ENCODE measurements at places on chromosomes 4 and X.

- DNase-seq = no peak
Observed at GRCh38 chrX:38409289-38409688, 56.9 kb downstream of the OTC start.

GRCh38 chrX:73262991-73263390, 48.3 kb upstream of the NAP1L2 start:
- no peak for DNase-seq

DNA sequence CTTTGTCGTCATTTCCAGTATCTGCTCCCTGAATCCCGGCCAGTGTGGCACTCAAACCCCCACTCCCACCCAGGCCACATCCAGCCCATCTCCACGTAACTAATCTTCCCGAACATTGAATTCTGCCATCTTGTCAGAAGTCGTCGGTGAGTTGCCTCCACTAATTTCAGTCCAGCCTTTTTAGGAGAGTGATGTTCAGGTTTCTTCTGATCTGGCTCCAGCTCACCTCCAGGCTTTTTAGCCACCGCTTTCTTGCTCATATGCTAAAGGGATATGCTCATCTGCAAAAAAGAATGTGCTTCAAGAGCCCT, 1.3 kb downstream of the TMEM165 start:
- no peak for DNase-seq

GRCh38 chr4:24024157-24024556, 134.3 kb upstream of the PPARGC1A start:
- DNase-seq = no peak

- no peak for DNase-seq
Observed at GRCh38 chr4:96983830-96984229, 1143.9 kb downstream of the PDHA2 start.

DNA sequence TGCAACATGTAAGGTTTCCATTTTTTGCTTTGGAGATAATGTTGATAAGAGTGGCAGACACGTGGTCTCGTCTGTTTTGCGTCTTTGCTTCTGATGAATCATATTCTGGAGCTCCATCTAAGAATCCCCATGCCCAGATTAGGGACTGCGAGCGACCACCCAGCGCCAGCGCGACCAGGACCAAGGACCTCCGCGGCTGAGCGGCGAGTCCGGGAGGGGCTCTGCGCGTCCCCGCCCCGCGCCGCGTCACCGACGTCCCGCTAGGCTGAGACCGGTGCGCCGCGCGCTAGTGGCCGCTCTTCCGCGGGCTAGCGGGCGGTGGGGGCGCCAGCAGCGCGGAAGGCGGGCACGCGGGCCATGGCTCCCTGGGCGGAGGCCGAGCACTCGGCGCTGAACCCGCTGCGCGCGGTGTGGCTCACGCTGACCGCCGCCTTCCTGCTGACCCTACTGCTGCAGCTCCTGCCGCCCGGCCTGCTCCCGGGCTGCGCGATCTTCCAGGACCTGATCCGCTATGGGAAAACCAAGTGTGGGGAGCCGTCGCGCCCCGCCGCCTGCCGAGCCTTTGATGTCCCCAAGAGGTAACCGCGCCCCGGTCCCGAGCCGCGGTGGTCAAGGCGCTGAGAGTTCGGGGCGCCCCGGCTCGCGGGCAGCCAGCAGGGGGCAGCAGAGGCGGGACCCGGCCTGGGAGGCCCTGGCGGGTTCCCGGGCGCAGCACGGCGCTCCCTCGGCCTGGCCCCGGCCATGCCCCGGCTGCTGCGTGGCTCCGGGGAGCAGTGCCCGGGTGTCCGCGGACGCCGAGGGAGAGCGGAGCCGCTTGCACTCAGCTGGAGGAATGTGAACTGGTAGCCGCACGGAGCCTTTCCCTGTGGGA, at the start of gene SRD5A3:
Gene SRD5A3, plus strand, starts transcription at position 263 of the 871 bp plus-strand sequence. Its CDS starts 95 bp downstream, at position 358.
- peak; percentile 58 for DNase-seq

DNA sequence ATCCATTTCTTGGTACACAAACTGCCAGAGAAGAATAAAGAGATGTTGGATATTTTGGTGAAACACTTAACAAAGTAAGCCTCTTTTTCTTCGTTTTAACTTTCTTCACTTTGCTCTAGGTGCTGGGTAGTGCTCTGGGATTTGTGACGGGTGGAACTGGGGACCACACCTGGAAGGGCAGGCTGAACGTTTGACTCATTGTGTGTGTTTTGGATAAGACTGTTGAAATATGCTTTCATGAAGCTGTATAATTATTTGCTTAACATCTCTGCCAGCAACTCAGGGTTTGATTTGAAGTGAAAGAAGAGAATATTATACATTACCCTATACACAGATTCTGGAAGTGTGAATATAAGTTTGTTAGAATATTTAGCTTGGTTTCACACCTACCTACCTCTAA, 233.2 kb downstream of the ARHGAP10 start:
- no peak for DNase-seq

DNA sequence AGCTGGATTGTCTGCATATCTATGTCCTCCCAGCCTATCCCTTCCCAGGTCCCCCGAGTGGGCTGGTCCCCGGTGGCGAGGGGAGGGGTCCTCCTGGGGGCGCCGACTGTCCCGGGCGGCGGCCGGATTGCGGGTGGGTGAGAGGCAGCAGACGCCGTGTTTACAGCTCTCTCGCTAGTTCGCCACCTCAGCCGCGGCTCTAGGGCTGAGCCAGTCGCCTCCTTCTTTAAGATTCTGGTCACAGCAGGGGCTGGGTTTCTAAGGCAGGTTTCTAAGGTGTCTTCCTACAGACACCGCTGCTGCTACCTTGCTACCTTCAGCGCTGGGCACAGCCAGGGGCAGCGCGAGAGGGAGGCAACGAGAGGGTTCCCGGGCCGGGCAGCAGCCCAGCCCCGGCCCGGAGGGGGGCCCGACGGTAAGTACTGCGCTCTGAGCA, 57.2 kb downstream of the FRMPD3 start:
- DNase-seq = no peak

GRCh38 chr4:89419111-89419695, 111.6 kb upstream of the GPRIN3 start:
- DNase-seq = no peak

DNA sequence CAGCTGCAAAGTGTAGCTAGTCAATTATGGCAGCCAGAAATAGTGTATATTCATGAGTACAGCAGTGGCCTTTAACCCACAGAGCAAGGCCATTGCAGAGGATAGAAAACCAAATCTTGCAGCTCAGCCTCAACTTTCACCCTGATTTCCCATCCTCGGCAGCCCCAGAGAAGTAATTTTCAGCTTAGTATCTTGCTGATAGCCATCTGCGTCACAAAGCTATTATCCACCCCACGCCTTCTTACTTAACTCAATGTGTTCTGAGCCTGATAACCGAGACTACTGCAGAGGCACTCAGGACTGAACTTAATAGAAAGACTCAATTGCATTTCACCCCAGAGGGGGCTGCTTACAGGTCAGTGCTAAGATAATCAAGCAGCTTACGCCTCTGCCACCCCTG, 174.5 kb upstream of the MAOA start:
- DNase-seq = no peak

DNA sequence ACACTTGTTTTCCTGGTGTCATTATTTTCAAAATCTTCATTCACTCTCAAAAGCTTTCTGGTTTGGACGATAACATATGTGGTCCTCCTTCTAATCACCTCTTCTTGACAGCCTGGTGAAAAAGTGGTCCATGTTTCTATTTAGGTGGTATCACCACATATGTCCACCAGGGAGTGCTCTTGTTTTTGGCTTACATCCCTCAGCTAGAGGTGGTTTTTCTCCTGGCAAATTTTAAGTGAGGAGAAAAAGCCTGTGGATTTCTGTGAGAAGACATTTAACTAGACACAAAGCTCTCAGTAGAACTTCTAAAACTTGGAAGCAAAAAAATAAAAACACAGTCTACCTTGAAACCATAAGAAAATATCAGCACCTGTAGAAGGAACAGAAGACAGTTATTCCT, 58.0 kb upstream of the FRMPD4 start:
- DNase-seq = no peak
